ENCODE measurements at places on chromosomes 16 and 17.

DNA sequence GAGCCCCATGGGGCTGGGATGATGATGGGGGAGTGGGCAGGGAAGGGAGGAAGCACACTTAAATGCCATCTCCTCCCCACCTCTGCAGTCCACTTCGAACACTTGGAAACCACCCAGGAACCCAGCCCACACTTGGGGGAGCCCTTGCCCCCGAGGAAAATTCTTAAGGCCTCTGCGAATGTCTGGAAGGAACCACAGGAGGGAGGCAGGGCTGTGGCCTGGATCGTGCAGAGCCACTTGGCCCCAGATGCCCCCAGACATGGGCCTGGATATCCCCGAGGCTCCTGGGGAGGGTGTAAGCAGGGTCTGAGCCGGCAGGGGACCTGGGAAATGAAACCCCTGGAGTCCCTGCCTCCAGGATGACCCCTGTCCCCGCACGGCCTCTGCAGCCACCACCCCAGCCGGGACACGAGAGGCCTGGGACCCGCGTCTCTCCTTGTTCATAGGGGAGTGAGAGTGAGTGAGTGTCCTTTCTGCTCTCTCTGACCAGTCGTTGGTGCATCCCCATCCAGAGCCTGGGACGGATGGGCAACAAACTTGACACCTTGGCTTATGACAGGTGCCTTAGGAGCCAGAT lies 11.8 kb upstream of the MTSS2 start:
- DNase-seq: no peak

GRCh38 chr16:58076514-58076913 lies 51.0 kb downstream of the MMP15 start:
- DNase-seq: no peak

DNA sequence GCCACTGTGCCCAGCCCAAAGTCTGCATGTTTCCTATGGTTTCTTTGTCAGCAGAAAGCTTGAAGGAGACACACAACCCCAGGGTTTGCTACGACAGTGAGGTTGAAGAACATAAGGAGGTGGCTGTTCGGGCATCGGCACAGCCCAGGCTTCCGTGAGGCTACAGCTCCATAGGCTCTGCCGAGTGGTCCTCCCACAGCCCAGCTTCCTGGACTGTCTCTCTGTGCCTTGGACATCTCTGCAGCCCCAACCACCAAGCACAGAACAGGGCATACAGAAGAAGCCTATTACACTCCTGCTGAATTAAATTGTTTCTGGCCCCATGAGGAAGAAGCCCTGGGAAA lies 3.2 kb upstream of the HAP1 start:
- no peak for DNase-seq

DNA sequence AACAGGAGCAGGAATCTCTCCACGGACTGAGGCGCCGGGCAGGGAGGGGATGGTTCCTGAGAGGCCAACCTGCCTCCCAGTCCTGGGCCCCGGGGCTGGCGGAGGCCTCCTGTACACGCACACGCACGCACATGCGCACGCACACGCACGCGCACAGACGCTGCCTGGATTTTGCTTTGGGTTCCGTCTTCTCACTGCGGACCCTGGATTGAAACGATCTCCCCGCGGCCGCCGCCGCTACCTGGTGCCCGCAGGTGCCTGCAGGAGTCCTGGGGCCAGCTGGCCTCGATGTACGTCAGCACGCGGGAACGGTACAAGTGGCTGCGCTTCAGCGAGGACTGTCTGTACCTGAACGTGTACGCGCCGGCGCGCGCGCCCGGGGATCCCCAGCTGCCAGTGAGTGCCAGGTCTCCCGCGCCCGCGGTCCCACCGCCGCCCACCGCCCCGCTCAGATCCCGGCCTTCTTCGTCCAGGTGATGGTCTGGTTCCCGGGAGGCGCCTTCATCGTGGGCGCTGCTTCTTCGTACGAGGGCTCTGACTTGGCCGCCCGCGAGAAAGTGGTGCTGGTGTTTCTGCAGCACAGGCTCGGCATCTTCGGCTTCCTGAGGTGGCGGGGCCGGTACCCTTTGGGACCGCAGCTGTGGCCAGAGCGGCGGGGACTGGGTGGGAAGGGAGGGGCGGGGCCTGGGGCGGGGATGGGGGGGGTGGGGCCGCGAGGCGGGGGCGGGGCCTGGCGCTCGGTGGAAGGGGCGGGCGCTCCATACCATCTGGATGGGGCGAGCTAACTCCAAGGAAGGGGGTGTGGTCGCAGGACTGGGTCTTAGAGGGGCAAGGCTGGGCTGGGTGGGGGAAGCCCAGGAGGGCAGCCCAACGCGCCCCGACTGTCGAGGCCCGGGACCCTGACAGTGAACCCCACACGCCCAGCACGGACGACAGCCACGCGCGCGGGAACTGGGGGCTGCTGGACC lies 12.3 kb downstream of the CES4A start:
- peak; percentile 23 for DNase-seq

GRCh38 chr16:3256866-3257465 lies 533 bp upstream of the MEFV start:
- DNase-seq: no peak

DNA sequence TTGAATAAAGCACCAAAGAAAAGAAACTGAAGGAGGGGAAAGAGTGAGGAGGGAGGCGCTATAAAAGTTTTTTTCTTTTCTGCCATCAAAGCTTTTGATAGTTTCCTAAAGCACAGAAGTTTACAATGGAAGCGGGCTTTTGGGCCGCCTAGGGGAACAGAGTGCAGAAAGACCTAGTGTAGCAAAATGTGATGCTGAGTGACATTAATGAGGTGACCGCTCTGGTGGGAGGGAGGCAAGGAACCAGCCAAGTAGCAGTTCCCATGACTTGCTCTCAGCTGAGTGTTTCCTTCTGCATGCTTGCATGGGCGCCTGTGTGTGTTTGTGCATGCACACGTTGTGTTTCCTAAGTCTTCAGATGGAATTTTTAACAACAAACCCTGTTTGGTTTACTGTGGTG lies 15.5 kb downstream of the MSI2 start:
- DNase-seq: no peak

GRCh38 chr17:70327723-70328122 lies 158.4 kb downstream of the KCNJ2 start:
- DNase-seq: no peak

DNA sequence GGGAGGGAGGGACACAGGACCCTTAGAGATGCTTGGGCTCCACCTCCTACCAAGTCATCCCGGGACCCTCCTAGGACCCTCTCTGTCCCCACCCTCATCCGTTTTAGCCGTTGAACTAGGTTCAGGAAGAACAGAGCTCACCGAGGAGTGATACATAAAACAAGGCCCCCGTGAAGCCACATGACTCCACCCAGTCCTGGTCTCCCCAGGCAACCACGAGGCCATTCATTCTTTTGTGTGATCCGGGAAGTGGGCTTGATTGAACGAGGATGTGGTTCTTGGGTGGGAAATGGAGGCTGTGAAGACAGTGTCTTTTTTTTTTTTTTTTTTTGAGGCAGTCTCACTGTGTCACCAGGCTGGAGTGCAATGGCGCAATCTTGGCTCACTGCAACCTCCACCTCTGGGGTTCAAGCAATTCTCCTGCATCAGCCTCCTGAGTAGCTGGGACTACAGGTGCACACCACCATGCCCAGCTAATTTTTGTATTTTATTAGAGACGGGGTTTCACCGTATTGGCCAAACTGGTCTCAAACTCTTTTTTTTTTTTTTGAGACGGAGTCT lies 14.8 kb downstream of the TRARG1 start:
- peak; percentile 67 for DNase-seq

DNA sequence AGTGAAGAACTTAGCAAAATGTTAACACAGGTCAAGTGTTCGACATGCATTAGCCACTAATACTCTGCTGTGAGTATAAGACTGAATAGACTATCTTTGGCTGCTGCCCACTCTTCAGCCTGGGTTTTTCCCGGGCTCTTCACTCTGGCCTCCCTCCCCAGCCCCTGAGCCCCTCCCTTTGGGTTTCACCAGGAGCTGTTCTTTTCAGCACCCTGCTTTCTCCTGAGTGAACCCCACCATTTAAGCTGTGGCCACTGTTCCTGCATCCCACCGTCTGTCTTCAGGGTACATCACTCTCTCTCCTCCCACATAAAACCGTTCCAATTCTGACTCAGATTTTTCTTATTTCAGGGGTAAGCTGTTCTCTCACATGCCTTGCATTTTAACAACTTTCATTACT lies 92.0 kb upstream of the ASIC2 start:
- DNase-seq: no peak

DNA sequence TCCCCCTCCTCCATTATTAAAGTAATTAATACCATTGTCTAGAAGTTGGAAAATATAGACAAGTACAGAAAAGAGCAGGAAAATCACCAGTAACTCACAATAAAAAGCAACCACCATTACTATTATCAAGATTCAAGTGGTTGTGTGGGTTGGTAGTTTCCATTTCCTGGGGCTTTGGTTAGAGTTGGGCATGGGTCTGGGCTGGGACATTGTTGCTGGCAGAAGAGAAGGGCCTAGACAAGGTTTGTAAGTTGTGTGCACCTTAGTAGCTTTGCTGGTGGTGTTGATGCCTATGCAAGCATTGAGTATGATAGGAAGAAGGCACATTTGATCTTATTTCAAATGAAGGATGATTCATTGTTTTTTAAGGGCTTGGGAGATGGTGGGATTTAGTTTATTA lies 25.4 kb upstream of the NFATC3 start:
- DNase-seq: no peak

- DNase-seq: no peak
These were observed 5.9 kb downstream of the BBS2 start for GRCh38 chr16:56513972-56514371.

DNA sequence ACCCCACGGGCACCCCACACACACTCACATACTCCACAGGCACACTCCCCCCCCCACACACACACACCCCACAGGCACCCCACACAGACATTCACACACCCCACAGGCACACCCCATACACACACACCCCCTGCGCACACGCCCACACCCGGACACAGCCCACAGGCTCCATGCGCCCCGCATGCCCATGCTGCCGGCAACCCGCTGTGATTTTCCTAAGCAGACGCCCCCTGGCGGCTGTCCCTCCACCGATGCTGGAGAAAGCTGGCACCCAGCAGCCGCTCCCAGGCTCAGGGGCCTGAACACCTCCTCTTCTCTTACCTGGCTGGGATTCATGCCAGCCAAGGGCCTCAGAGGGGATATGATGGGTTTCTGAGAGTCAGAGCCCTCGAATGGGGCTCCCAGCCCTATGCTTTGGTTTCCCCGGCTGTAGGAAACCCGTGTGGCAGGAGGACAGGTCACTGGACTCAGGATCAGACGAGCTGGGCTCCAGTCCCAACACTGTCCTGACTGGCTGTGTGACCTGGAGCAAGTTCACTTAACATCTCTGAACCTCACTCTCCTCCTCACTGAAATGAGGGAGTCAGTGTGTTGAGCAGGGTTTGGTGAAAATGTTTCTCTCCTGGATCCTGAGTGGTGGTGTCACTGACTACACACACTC lies 19.6 kb upstream of the TNFRSF13B start:
- peak; percentile 59 for DNase-seq

- DNase-seq: peak; percentile 71
These were observed 4.6 kb upstream of the DRC7 start for GRCh38 chr16:57689762-57690558.

DNA sequence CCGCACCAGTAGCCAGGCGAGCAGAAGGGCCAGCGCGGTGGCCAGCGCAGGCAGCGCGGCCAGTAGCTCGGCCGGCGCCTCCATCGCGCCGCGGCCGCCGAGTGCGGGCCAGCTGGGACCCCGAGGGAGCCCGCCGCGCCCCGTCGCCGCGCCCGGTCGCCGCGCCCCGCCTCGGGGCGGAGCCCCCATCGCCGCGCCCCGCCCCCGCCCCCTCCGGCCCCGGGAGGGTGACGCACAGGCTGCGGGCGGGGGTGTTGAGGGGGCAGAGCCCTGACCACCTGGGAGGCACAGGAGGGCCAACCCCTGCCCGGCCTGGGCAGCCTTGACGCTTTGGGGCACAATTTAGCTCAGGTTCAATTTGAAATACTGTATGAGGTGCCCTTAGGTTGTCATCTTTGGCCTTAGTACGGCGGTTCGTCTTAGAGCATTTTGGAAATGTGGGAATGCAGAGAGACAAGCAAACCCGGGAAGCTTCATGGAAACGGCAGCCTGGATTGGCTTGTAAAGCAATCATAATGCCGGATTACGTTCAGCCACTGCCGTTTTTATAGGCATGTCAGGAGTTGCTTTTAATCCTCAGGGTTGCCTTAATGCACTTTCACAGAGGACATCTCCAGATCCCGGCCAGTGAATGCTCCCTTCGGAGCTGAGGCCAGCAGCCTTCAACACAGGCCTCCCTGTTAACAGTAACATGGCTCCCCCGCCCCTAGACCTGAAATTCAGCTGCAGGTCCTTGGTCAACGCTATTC lies at the start of gene MXRA7:
TSS of gene MXRA7 (minus strand) at position 103 of the 749 bp plus-strand sequence. CDS start at position 84, 19 bp downstream.
- peak; percentile 32 for DNase-seq

DNA sequence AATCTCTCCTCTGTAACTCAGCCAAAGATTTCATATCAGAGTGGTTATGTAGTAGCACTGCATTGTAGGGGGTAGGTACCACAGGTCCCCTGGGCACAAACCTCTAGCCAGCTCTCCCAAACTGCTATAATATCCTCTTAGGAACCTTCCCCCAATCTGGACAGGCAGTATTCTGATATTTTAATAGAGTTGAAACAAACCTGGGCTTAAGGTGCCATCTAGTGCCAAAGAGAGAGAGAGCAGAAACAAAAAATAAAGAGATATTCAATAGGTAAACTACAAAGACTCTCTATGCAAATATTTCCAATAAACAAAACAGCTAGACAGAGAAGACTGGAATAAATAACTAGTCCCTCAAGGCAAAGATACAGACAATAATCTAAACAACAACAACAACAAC lies 1070.0 kb downstream of the CDH11 start:
- no peak for DNase-seq

GRCh38 chr17:19424934-19425868 lies 14.2 kb downstream of the RNF112 start:
- DNase-seq: no peak

- no peak for DNase-seq
These were observed 42.5 kb upstream of the TANC2 start for GRCh38 chr17:62923258-62924150.

DNA sequence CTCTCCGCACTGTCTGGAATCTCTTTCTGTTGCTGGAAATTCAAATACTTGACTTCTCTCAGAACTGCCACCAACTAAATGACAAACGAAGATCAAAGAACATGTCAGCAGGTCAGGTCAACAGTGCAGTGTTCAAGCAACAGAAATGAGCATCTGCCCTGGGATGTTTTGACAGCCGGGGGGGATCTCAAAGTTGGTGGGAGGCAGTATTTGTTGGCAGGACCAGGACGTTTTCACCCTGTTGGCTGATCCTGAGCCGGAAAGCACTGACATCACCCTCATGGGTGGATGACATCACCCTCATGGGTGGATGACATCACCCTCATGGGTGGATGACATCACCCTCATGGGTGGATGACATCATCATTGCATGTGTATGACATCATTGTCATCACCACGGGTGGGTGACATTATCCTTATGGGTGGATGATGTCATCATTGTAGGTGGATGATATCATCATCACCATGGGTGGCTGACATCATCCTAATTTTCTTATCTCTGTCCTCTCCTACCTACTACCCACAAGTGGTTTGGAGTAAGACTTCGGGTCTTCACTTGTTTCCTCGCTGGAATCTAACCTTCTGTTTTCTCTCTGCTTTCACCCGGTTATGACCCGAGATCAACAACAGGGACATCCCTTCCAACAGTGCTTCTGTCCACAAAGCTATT lies 18.9 kb downstream of the DNAH17 start:
- no peak for DNase-seq
